CD4-positive, CD25-positive, alpha-beta regulatory T cell (primary cell): ENCODE measurements at places on chromosomes 5 and 9.

GRCh38 chr5:72346398-72346797, 26.2 kb downstream of the PTCD2 start:
- no peak for DNase-seq

- no peak for DNase-seq
These were observed 217.0 kb downstream of the DMRT2 start for GRCh38 chr9:1267141-1267570.

DNA sequence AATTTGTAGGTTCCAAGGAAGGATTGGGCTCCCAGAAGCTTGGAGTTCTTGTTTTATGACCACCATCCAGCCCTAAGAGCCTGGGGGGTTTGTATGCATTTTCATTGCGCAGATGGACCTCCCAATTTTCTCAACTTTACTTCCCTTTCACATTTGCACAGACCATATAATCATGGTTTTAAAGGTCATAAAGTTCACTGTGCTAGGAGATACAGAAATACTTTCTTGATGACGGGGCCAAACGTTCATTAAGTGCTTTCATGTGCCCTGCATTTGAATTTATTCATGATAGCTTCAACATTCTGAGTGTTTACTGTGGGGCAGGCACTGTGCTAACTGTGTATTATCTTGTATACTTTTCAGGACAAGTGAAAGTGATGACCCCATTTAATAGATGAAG, 51.5 kb downstream of the WWC1 start:
- DNase-seq: no peak

- no peak for DNase-seq
These were observed 149.7 kb downstream of the ENC1 start for GRCh38 chr5:74490814-74491213.

DNA sequence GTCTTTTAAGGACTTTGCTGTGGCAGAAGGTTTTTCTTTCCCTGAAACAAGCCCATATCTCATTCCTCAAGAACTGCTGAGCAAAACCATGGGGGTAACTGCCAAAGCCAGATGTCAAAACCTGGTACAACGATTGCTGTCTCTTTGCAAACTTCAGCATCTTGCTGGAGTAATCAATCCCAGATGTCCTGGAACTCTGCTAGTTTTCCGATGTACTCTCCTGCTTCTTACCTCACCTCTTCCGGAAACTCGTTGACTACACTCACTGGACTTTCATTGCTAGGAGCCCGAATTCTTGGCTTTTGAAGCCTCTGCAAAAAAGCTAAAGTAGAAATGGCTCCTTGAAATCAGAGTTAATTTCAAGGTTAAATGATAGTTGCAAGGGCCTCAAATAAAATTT, 23.3 kb downstream of the RAD1 start:
- DNase-seq: no peak
